Psoas muscle (tissue), 8 donors: ENCODE measurements at places on chromosomes 7 and 10. TPM values are rescaled to one million over a fixed set of nuclear protein-coding genes. Genes with fewer than 3 reads are reported as not detected.

DNA sequence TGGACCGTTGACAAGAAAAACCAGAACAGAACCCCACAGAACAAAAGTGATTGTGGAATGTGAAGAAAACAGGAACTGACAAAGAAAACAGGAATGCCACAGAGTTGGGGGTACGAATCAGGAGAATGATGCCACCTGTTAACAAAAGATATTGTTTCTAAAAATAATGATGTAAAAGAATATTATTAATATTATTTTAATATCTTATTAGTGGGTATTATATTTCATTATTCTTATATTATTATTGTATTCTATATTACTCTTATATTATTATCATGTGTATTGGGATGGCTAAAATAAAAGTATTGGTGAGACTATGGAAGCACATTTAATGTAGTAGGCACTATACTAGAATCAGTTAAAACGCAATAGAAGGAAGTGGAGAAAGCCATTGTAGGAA is 659.0 kb upstream of the PCDH15 start:
- DNase-seq = no peak

DNA sequence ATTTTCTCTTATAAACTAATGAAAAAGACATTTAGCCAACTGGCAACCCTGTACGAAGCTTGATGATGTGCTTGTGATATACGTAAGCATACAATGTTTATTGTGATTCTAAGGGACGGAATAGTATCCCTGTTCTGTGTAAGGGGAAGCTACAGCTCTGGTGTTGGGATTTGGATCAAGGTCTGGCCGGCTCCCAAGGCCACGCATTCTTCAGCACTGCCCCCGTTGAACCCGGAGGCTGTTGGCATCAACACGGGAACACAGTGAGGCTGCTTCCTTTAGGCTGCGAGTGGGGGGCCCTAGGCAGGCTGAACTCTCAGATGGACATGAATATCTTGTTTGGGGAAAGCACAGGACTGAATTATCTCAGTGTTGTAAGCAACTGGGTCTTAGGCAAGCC is 180.6 kb downstream of the CAMK1D start:
- DNase-seq = no peak

DNA sequence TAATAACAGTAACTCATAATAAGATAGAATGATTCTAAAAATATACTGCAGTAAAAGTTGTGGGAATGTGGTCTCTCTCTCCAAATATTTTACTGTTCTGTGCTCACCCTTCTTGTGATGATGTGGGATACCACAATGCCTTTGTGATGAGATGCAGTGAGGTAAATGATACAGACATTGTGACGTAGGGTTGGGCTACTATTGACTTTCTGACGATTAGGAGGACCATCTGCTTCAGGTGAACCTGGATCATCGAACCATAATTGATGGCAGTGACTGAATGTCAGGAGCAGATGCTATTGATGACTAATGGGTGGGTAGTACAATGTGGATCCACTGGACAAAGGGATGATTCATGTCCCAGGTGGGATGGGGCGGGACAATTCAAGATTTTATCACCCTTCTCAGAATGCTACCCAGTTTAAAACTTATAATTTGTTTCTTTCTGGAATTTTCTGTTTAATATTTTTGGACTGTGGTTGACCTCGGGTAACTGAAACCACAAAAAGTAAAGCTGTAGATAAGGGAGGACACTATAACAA is 73.9 kb upstream of the ARMC3 start:
- no peak for DNase-seq

GRCh38 chr7:41886262-41886900 is 183.5 kb upstream of the INHBA start:
- DNase-seq = peak; percentile 65

GRCh38 chr7:53446170-53446569 is 410.7 kb downstream of the POM121L12 start:
- no peak for DNase-seq

GRCh38 chr7:80078886-80079285 is 55.7 kb upstream of the GNAI1 start:
- no peak for DNase-seq

DNA sequence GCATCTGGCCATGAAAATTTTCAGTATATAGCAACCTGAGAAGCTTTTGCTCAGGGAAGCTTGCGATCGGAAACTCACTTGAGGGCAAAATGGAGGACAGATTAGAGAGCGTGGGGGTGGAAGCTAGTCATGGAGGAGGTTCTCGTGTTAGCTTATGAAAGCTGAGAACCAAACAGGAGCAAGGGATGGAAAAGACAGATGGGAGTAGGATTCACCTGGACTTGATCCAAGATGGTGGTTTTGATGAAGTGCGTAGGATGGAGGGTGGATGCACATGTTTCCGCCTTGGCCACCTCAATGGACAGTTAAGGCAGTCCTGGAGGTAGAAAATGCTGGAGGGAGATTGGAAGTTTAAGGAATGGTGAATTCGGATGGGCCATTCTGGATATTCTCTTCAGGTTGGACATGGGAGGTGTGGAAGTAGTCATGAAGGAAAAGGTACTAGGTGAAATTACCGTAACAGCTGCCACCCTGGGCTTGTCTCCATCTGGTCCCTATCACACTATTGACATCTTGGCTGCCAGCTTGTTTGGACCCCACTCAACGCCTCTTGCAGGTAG is 6.3 kb upstream of the C10orf95 start:
- no peak for DNase-seq

GRCh38 chr7:99189222-99189621 is 18.7 kb downstream of the KPNA7 start:
- no peak for DNase-seq

- no peak for DNase-seq
Measured at GRCh38 chr10:1412531-1413189, 324.7 kb downstream of the ADARB2 start.

- DNase-seq = no peak
Measured at GRCh38 chr7:36606976-36607720, 117.1 kb downstream of the AOAH start.

- DNase-seq = peak; percentile 30
Measured at GRCh38 chr10:132120734-132121510, 55.2 kb downstream of the JAKMIP3 start.

GRCh38 chr10:3702569-3702968 is 82.4 kb downstream of the KLF6 start:
- DNase-seq = no peak

DNA sequence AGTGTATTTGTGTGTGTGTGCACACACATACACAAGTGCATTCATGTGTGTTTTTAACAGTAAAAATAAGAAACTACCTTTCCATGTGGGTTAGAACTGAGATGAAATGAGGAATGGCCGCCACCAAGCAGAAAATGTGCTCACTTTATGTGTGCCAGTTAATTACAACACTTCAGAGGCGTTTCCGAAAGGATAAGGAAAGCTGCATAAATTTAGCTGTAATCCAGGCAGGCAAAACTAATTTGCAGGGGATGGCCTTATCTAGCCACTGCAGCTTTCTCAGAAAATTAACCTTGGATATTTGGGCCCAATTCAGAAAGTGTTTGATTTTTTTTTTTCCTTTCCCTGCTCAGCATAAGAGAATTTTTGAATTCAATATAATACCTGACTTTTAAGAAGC is 328.8 kb upstream of the PHF14 start:
- DNase-seq = no peak

GRCh38 chr7:39987641-39988347 is 37.7 kb downstream of the CDK13 start:
- DNase-seq = no peak

GRCh38 chr7:37342176-37342687 is 106.4 kb downstream of the ELMO1 start:
- no peak for DNase-seq

DNA sequence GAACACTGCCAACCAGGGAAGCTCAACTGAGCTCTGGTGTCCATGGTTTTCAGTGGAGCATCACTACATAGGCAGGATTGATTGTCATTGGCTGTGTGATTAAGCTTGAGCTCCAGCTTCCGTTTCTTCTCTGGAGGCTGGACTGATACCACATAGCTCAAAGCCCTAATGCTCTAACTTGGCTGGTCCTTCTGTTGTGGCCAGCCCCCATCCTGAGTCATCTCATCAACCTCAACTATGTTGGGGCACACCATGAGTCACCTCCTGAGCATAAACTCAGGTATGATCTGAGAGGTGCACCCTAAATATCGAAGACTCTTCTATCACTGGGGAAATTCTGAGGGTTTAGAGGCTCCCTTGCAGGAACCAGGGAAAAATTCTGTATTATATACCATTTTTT is 114.5 kb upstream of the INHBA start:
- no peak for DNase-seq

- DNase-seq = no peak
Measured at GRCh38 chr10:24414597-24414996, 205.7 kb downstream of the KIAA1217 start.

DNA sequence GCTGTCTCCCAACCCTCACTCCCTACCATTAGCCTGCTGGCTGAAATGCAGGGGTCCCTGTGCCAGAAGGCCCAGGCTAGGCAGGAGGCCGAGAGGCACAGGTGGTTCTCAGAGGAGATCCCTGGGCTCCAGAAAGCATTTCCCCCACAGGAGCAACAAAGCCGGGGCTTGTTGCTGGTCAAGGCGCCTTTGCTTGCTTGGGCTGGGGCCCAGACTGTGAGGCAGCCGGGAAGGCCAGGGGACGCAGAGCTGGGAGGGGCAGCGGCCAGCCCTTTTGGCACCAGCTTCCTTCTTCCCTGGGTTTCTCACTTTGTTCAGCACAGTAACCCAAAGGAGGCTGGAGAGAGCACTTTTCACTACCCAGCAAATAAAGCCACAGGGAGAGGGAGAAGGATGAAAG is 48.6 kb downstream of the FBXW4 start:
- peak; percentile 69 for DNase-seq

GRCh38 chr7:21429021-21429420 is 1.1 kb downstream of the SP4 start:
- DNase-seq = no peak

- no peak for DNase-seq
Measured at GRCh38 chr10:71882813-71883659, 32.0 kb upstream of the PSAP start.

DNA sequence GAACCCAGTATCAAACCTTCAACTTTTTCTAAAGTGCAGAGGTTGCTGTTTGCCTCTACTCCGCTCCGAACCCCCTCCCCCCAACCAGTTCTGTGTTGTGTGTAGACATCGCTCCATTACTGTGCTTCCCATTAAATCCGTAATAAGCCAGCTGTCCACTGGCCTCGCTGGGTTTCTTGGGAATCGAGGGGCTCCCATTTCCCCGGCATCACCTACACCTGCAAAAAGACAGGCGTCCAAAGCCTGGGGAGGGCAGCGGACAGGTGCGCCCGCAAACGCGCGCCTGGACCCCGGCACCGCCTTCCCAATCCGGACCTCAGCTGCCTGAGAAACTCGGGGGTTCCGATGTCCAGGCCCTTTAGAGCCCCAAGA is 631 bp downstream of the RTKN2 start:
- DNase-seq = peak; percentile 42

DNA sequence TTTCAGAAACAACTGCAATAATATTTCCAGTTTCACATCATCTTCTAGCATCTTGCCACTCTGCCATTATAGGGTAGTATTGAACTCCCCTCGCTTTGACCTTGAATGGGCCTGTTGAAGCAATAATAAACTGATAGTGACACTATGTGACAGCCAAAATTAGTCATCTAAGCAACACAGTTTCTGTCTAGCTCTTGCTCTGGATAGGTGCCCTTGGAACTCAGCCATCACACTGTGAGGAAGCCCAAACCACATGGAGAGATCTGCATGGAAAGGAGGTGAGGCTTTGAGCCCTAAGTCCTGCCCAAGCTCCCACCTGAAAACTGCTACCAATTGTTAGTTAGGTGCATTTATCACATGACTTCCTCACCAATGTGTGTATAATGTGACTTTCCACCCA is 18.1 kb upstream of the KCND2 start:
- no peak for DNase-seq

DNA sequence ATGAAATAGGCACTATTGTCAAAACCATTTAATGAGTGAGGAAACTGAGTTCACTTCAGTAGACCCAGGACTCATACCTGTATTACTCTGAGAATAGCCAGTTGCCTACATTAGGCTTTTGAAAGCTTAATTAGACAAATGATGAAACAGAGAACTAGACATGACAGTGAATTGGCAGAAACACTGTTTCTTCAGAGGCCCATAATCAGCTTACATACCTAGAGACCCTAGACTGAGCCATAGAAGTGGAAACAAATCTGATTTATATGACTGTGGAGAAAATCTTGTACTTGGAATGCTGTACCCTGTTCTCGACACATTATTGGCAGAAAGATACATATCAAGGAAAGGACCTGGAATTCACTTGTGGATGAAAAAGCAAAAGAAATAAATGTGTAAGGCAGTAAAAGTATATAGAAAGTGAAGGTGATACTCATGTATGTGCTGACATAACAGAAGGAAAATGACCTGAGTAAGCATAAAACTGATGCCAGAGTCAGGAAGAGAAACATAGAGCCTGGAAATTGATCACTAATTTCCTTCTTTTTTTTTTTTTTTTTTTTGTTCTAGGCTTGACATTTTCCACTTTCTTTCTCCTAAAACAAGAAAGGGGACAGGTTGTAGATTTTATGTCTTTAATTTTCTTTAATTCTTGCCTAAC is 251.5 kb downstream of the BICC1 start:
- no peak for DNase-seq

DNA sequence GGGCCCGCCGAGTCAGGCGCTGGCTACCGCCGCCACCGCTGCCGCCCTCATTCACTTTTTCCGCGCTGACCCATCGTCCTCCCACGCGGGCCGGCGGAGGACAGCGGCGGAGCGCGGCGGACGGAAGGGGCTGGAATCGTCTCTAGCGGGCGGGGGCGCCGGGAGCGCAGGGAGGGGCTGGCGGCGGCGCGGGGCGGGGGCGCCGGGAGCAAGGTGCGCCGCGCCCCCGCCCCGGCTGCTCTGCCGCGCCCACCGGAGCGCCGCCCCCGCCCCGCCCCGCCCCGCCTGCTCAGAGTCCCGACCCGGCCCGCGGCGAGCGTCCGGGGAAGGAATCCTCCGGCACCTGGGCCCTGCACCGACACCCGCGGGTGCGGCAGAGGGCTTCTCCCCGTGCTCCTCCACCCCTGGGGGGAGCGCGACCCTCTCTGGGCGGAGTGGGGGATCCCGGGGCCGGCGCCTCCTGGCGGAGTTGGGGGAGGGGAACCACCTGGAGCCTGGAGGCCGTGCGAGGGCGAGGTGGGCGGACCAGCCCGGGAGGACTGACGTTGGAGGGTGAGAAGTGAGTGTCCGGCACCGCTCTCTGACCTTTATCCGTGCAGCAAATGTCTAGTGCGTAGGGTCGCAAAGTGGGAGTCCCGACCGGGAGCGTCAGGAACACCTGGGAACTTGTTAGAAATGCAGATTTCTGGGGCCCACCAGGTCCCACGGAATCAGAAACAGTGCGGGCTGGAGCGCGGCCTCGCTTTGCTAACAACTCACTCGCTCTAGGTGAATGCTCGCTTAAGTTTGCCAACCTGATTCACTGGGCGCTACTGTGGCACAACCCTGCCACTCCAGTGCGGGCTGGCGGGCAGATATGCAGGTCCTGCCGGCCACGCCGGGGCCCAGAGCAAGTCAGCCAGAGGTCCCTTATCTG is at the start of gene COBL:
Gene COBL, minus strand, starts transcription at position 144 of the 916 bp plus-strand sequence. CDS start 176 bp downstream, outside the sequence.
- peak; percentile 47 for DNase-seq

The SGMS1 gene
- 16.7 TPM for total RNA-seq

The EFCAB10 gene
- not detected for total RNA-seq

The EMX2 gene
- 0.69 TPM for total RNA-seq

The TMEM273 gene
- 12.0 TPM for total RNA-seq

The MOGAT3 gene
- total RNA-seq = not detected

The GPR26 gene
- not detected for total RNA-seq

The ZNF727 gene
- total RNA-seq = 1.8 TPM
